Right renal cortex interstitium (tissue), 3 donors: ENCODE measurements at places on chromosomes 6 and 20. TPM values are rescaled to one million over a fixed set of nuclear protein-coding genes. Genes with fewer than 3 reads are reported as not detected.

The PLEKHG1 gene
- 34.1 TPM for polyA plus RNA-seq

The C20orf141 gene
- polyA plus RNA-seq, result 0.17 TPM

DNA sequence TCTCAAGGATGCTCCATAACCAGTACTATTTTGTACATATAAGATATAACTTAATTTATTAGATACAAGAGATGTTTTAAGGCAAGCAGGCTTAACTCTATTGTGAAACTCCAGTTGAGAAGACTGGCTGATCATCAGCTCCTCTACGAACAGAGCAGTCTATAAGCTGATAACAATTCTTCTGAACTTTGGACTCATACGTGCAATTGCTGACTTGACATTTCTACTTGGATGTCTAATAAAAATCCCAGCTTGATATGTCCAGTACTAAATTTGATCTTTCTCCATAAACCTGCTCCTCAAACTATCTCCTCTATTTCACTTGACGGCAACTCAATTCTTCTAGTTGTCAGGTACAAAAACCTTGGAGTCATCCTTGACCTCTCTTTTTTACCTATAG, 141.9 kb downstream of the HS3ST5 start:
- DNase-seq, result no peak

GRCh38 chr6:6006428-6007365, at the start of gene NRN1:
Gene NRN1, minus strand, starts transcription at chr6:6006925. Its CDS starts 176 bp downstream, at chr6:6006749.
- DNase-seq, result no peak

The CD83 gene
- 14.8 TPM for polyA plus RNA-seq

GRCh38 chr6:25359191-25359861, 80.2 kb downstream of the CARMIL1 start:
- DNase-seq, result no peak

GRCh38 chr20:41360831-41361756, 5.5 kb downstream of the EMILIN3 start:
- DNase-seq, result no peak

DNA sequence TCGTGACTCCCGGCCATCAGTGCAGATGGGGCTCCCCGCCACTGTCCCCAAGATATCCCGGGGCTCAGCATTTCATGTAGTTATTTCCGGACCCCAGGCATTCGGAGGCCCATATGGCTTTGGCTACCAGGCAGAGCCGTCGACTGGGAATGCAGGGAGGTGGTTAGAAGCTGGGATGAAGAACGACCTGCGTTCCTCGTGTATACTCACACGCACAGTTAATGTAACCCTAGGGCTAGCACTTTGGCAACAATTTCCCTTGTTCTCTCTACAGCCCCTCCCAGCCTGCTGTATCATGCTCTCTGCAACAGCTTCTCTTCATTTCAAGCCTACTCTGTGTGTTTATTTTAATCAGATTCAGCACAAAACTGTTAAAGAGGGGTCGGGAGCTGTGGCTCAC, 240.4 kb downstream of the MYLK4 start:
- DNase-seq, result no peak

The OPN5 gene
- polyA plus RNA-seq, result 0.50 TPM

- DNase-seq, result no peak
These were observed 383.8 kb upstream of the CITED2 start for GRCh38 chr6:139758209-139758611.

DNA sequence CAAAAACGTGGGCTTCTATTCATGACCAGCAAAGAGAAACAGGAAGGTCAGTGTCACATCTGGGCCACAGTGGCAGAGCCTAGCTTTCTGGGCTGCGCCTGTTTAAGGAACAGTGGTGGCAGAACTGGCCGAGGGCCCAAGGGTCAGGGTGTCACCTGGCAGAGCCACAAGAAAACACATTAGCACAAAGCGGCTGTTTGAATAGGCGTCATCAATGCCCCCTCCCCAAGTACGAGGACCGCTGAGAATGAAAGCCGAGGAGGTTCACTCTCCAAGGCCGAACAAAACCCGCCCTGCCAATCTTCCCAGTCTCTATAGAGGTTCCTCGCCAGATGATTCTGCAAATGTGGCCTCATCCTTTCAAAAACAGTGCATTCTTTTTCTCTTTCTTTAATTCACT, 125.2 kb upstream of the TRAF3IP2 start:
- DNase-seq, result no peak

DNA sequence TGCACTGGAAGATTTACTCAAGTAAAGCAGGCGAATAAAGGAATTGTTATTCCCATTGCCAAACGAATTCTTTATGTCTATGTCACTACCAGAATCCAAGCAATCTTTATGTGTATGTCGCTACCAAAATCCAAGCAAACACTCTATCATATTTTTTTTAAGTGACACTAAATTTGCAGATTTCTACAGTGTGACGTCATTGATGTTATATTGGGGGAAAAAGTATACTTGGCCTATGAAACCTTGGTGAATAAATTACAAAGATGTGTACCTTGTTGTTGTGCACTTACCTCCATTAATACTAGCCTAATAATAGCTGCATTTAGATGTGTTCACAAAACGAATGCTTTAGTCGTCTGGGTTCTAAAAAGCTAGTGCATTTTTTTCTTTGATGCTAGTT, 957 bp downstream of the TTK start:
- DNase-seq, result no peak

DNA sequence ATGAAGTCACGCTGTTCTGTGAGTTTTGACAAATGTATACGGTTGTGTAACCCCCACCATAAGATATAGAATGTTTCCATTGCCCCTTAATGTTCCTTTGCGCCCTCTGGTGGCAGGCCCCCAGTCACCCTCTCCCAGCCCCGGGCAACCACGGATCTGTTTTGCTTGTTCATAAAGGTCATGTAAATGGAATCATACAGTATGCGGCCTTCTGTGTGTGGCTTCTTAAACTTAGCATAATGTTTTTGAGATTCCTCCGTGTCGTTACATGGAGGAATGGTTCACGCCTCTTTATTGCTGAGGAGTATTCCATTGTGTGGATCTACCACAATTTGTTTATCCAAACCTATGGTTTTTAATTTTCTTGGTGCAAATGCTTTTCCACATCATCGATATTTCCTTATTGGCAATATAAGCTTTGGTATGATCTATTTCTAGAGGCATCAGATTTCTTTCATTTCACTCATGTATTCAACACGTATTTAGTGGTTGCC, 28.4 kb downstream of the LYRM2 start:
- no peak for DNase-seq
